Effector memory CD4-positive, alpha-beta T cell (primary cell): ENCODE measurements at places on chromosomes 3 and 15.

GRCh38 chr3:190385731-190386688 lies 2.0 kb upstream of the CLDN16 start:
- no peak for DNase-seq

GRCh38 chr3:20023623-20024405 lies 11.8 kb upstream of the PP2D1 start:
- no peak for DNase-seq

DNA sequence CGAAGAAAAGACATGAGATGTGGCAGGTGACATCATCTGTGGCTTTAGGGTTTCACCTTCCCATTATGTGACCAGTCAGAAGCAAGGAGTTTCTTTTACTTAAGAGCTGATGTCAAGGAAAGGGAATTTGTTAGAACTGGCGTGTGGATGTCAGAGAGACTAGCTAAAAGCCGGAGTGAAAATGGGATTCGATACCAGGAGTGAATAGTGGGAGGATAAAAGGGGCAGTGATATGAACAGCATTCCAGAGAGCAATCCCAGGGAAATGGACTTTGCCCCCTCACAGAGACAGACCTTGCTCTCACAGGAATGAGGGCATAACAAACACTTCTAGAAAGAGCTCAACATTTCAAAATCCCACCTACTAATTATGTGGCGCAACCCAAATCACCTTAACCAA lies 5.9 kb upstream of the FMN1 start:
- DNase-seq = no peak

DNA sequence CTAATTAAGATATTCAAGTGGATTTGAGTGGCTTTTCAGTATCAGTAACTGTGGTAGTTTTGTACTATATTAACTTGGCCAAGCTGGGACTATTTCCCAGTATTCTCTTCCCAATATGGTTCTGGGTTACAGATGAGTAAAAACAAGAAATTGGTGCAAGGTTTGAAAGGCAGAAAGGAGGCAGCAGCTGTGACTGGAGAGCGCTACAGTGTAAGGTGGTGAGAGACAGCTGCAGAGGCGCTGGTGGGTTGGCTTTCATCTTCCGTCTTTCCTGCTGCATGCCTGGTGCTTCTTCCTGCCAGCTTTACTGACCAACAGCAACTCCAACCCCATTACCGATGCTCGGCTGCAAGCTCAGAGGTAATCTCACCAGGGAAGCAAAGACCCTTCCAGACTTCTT lies 9.8 kb downstream of the DPH3 start:
- DNase-seq = no peak

DNA sequence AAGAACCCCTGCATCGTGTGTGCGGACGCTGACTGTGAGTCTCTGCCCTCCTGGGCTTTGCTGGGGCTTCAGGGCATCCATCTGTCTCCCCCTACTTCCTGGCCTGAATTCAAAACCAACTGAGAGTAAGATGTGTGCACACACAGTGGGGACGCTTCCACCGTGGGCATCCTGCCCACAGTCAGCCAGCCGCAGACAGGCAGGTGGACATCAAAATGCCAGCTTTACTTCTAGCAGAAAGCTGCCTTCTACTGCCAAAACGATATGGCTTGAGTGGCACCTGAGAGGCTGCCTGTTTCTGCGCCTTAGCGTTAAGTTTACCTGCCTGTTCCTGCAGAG lies 18.5 kb downstream of the ALDH1A3 start:
- no peak for DNase-seq

DNA sequence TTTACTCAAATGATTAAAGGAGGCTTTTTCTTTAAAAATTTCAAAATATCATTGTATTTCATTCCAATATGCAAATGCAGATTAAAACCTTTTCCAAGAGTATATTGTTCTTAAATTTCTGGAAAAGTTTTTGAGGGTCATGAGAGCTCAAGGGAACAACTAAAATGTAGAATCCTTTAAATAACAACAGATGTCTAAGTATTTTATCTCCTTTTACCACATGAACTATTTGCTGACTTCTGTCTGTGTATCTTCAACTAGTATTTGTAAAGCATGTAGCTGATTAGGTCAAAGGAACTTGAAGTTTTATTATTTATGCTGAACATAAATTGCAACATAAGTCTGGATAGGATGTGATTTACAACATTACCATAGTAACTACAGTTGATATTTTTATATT lies 402.6 kb downstream of the CNTN6 start:
- DNase-seq = no peak

DNA sequence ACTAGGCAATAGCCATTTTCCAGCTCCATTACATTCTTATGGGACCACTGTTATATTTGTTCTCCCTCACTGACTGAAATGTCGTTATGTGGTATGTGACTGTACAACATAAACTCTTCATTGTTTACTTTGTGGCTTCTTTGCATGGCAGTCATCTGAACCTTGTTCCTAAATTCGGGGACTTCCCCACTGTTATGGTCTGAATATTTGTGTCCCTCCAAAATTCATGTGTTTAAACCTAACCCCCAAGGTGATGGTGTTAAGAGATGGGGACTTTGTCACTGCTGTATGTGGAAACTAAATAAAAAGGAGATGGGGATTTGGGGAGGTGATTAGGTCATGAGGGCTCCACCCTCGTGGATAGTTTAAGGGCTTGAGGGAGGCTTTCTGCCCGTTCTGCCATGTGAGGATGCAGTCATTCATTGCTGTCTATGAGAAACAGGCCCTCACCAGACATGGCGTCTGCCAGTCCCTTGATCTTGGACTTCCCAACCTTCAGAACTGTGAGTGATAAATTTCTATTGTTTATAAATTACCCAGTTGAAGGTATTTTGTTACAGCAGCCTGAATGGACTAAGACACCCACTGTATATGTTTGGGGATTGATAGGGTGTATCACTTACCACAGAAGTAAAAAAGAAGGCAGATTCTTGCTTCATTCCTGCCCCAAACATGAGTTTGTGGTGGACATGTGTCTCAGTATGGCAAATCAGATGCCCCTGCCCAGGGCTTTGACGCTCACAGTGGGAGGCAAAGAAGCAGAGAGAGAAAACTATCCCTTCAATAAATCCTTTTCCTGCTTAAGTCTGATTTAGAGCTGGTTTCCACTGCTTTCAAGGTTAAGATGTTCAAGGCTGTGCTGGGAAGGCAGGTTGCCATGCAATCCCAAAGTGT lies 138.0 kb upstream of the UBE2E1 start:
- no peak for DNase-seq

DNA sequence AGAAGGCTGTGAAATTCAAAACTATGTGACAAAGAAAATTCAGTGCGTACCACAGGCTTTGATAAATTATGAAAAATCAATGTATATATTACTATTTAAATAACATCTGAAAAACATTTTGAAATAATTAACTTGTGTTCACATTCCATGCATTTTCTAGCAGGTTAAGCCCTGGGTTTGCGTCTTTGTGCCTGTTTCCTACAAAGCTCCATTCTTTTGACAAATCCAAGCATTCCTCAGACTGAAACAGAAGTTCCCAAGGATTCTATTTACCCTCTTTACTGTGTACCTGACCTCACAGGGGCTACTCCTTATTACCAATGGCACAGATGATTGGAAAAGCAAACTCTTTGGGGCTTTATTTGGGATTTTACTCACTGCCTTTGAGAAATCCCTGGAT lies 1.9 kb downstream of the PAQR9 start:
- no peak for DNase-seq

GRCh38 chr15:31208817-31209216 lies 107.3 kb upstream of the TRPM1 start:
- no peak for DNase-seq

- no peak for DNase-seq
Observed at GRCh38 chr3:132804498-132804897, 82.3 kb upstream of the NPHP3 start.

GRCh38 chr3:172194702-172195406 lies 155.5 kb downstream of the FNDC3B start:
- no peak for DNase-seq

- no peak for DNase-seq
Observed at GRCh38 chr3:145903472-145904013, 257.4 kb downstream of the PLOD2 start.

- no peak for DNase-seq
Observed at GRCh38 chr3:188437926-188438325, 284.0 kb downstream of the LPP start.
